Fibroblast of skin of right biceps (primary cell): ENCODE measurements at places on chromosomes 1 and 21.

DNA sequence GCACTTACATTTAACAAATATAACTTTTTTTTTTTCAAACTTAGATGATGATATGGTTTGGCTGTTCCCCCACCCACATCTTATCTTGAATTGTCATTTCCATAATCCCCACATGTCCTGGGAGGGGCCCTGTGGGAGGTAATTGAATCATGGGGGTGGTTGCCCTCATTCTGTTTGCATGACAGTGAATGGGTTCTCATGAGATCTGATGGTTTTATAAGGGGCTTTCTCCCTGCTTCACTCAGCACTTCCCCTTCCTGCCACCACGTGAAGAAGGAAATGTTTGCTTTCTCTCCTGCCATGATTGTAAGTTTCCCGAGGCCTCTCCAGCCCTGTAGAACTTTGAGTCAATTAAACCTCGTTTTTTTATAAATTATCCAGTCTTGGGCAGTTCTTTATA is 432.6 kb downstream of the AMY1C start:
- DNase-seq, result no peak

GRCh38 chr1:33147997-33148314 is 33.9 kb downstream of the TRIM62 start:
- DNase-seq, result peak; percentile 33

GRCh38 chr1:103492003-103492625 is 33.4 kb upstream of the RNPC3 start:
- DNase-seq, result no peak

DNA sequence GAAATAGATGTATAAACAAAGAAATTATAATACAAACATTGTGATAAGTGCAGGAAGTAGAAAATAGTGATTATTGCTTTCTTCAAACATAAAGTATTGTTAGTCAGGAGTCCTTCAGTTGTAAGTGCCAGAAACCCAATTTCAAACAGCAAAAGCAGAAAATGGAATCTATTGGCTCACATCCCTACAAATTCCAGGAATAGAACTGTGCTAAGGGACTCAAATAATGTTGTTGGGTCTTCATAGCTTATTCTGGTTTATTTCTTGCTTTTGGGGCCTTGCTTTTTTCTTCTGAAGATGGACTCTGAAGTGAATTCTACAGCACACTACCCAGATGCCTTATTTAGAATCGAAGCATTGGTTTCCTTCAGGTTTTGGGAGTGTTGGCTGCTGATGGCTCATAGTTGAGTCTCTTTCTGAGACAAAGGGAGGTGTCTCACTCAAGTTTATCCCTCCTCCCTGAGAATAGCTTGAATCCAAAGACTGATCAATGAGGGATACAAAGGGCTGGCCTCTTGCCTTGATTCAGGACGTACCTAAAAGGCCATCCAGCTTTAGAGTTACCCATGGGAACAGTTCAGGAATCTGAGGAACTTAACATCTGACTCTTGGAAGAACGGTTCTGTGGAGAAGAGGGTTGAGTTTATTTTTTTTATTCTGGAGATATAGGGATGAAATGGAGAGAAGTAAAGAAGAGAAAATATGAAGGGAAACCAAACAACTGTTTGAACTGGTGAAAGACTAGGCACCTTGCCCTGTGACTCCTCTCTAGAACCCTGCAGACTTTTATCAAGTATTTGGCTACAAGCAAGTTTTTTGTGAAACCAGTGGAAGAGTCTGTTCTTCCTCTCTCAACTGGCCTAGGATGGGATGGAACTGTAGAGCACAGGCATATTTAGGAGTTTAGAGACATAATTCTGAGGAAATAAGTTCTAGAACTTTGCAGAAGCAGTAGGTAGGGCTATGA is 39.0 kb upstream of the ATG4C start:
- no peak for DNase-seq

DNA sequence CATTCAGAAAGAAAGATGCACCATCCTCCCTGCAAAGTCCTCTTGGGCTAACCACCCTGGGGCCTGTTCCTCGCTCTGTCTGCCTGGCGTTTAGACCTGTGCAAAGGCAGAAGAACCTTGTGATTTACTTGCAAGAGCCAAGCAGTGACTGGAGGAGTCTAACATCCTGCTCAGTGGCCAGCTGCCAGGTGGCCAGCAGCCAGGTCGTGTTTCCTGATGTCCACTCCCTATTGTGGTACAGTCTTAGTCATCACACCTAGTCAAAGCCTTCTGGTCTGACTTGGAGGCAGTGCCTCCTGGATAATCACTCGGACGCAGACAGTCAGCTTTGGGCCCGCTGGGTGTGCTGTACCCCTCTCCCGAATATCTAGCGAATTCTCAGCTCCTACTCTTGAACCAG is 118.1 kb downstream of the PGBD5 start:
- peak; percentile 73 for DNase-seq

GRCh38 chr1:173507847-173508209 is 30.7 kb downstream of the PRDX6 start:
- DNase-seq, result no peak

GRCh38 chr1:6273380-6273891 is 12.5 kb upstream of the GPR153 start:
- DNase-seq, result peak; percentile 78

DNA sequence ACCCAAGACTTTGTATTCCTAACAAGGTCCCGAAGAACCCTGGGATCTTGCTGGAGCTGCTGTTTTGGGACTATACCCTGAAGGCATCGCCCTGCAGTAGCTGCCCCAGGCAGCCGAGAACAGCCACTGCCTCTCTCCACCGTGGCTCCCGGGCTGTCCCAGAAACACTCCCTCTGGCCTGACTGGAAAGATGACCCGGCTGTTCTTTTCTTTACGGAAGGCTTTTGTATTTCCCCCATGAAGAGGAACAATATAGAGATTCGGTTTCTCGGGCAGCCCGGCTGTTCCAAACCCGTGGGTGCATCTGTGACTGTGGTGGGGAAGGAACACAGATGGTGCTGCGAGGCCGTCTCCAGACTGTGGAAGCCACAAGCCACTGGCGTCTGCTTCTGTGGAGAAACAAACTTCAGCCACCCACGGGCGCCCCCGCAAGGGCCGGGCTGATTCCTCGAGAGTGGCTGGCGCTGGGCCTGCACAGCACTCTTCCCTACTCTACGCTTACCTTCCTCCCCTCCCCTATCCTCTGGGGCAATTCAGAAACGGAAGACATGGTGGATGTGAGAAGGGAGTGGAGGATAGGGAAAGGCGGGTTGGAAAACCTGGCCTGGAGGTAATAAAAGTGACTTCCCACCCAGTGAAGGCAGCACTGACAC is 33.7 kb upstream of the VASH2 start:
- DNase-seq, result peak; percentile 38

GRCh38 chr1:27332536-27333281 is 9.1 kb upstream of the SYTL1 start:
- peak; percentile 36 for DNase-seq

GRCh38 chr1:32480761-32481160 is 15.9 kb downstream of the ZBTB8B start:
- no peak for DNase-seq

DNA sequence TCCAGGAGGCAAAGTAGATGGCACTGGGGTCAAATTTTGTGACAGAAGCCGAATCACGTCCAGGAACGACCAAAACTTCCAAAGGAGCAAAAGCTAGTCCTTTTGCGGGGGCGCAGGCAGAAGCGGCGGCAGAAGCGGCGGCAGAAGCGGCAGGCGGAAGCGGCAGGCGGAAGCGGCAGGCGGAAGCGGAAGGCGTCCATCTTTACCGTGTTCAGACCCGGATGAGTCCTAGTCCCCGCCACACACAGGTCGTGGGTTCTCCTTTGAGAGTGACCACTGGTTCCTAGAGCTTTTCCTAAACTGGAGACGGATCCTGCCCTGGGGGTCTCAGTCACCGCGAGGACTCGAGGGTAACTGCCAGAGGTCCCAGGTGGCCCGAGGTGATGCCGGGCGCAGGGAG is 53.6 kb downstream of the POFUT2 start:
- no peak for DNase-seq
